Stimulated activated effector memory CD8-positive, alpha-beta T cell treated with anti-CD3 and anti-CD28 coated beads, Interleukin-12 subunit alpha, Interleukin-12 subunit beta, amount 100 ng/mL, for 72 hours (primary cell): ENCODE measurements at places on chromosomes 5 and 9.

- no peak for DNase-seq
These were observed 66.8 kb downstream of the RAB3C start for GRCh38 chr5:58649716-58650115.

- no peak for DNase-seq
These were observed 38.9 kb downstream of the GLRX start for GRCh38 chr5:95783661-95784060.

DNA sequence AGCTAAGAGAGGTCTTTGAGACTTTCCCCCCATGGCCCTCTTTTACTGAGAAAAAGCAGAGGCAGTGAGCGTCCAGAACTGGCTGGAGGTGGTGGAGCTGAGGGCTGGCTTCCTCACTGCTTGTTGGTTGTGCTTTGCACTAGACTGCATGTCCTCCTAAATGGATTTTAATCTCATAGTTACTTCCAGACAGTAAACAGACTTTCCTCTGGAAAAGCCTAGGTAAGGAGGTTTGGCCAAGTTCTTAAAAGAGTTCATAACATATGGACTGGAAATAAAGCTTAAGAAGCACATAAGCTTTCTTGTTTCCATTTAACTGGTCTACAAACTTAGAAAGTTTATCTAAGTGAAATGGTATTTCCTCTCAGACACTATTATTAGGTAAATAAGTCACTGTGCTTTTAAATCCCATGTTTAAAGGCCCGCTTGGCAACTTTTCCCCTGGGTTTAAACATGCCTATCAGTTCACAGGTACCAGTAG is 2.0 kb downstream of the ASPN start:
- no peak for DNase-seq

GRCh38 chr9:4346131-4346530 is 46.3 kb upstream of the GLIS3 start:
- no peak for DNase-seq

DNA sequence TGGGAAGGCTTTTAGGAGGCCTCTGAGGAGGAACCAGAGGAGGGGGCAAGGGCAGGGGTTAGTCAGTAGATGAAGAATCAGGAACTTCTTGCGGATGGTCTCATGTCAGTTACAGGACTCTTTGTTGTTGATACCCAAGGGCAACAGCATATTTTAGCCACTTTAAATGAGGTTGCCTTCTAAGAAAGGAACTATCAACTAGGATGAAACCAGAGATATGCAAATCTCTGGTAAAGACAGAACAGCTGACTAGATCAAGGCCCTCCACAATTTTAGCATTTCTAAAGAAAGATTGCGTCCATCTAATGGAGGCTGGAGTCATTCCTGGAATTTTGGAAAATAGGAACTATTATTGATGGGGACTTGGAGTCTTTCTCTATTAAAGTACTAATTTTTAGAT is 57.7 kb upstream of the KLF4 start:
- no peak for DNase-seq

GRCh38 chr5:33501899-33502298 is 61.1 kb downstream of the TARS1 start:
- no peak for DNase-seq

GRCh38 chr5:124456249-124456648 is 290.2 kb downstream of the ZNF608 start:
- no peak for DNase-seq

GRCh38 chr5:15827741-15828140 is 327.8 kb downstream of the FBXL7 start:
- DNase-seq: no peak

DNA sequence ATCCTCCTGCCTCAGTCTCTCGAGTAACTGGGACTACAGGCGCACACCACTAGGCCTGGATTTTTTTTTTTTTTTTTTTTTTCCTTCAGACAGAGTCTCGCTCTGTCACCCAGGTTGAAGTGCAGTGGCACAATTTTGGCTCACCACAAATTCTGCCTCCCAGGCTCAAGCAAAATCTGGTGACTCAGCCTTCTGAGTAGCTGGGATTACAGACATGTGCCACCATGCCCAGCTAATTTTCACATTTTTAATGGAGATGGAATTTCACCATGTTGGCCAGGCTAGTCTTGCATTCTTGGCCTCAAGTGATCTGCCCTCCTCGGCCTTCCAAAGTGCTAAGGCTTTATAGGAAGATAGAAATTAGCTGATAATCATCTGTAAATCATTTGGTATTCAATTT is 43.9 kb downstream of the NSA2 start:
- no peak for DNase-seq

DNA sequence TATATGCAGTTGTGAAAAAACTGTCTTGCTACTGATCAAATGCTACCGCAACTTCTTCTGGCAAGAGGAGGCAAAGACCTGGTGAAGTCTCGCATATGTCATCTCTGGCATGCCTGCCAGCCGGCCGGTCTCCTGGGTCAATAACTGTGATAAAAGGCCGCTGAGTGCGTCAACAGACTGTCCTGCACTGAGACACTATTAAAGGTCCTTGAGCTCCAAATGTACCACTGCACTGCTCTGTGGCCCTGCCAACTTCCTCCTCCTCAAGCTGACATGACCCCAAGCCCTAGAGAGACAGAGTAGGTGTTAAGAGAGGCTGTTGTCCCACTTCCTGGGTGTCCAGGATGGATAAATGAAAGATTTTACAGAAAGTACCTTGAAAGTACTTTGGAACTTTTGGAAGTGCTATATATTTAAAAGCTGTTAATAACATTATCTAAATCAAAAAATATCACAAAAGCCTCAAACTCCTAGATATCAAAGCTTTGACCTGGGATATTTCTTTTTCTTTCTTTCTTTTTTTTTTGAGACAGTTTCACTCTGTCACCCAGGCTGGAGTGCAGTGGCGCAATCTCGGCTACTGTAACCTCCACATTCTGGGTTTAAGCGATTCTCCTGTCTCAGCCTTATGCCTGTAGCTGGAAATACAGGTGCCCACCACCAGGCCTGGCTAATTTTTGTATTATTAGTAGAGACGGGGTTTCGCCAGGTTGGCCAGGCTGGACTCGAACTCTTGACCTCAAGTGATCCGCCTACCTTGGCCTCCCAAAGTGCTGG is 31.5 kb downstream of the RAPGEF1 start:
- DNase-seq: no peak

DNA sequence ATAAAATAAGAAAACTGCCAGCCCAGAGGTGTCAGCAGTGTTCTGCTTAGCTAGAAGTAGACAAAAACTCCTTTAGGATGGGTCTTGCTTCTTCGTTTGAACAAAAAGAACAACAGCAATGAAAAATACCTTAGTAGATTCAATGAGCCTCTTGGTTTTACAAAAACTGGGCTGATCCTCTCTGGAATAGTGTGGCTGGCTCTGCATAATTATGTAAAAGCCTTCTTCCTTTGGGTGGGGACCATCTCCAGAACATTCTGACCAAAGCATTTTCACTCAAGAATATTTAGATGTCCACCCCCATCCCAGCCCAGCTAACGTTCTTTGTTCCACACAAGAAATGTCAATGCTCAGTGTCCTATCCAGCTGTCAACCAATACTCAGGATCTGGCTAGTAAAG is 63.2 kb downstream of the LRSAM1 start:
- DNase-seq: no peak

GRCh38 chr9:38392235-38393127 is at the start of gene ALDH1B1:
TSS of gene ALDH1B1 (plus strand) at chr9:38392702. CDS start at chr9:38395749, 3,047 bp downstream.
- peak; percentile 65 for DNase-seq

DNA sequence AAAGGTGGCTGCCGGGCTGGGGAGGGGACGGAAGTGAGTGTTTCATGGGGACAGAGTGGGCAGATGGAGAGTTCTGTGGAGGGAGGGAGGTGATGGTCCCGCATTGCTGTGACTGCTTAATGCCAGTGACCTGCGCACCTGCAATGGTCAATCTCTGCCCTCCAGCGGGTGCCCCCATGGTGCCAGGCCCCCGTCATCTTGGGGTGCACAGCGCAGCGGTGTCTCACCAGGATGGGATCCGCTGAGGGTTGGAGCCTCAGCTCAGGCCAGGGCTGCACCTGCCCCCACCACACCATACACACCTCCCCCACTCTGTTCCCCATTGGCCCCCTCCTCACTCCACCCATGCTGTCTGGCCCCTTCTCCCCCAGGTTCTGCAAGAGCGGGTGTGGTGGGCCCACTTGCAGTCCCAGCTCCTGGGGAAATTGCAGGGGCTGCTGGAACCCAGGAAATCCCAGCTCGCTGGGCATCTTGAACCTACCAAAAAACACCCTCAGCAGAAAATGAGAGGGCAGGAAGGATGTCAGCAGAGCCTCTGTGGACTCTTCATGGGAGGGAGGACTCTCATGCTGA is 12.1 kb upstream of the CAMSAP1 start:
- DNase-seq: no peak
